Osteocyte (in vitro differentiated cells): ENCODE measurements at places on chromosomes 2 and 18.

GRCh38 chr2:68325056-68325455 is 5.3 kb upstream of the CNRIP1 start:
- DNase-seq, result no peak

GRCh38 chr2:19073522-19073921 is 284.9 kb downstream of the OSR1 start:
- no peak for DNase-seq

- no peak for DNase-seq
These were observed 270.8 kb downstream of the HDAC4 start for GRCh38 chr2:239130041-239130440.

DNA sequence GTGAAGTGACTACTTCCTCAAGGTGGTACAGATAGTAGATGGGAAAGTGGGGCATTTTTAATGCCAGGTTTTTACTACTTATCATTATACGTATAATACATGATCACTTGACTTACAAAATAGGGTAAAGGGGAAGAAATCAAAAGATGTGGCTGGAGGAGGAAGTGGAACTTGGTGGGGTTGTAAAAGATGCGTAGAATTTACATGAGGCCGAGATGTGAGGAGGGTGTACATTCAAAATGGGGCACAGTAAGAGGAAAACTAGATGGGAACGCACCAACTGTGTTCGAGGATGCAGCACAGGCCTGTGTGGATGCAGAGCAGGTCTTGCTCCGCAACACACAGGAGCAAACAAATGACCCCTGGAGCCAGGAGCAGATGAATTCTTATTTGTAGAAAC is 403.3 kb downstream of the TXNL1 start:
- no peak for DNase-seq

GRCh38 chr2:11417946-11418585 is 47.9 kb downstream of the E2F6 start:
- no peak for DNase-seq

DNA sequence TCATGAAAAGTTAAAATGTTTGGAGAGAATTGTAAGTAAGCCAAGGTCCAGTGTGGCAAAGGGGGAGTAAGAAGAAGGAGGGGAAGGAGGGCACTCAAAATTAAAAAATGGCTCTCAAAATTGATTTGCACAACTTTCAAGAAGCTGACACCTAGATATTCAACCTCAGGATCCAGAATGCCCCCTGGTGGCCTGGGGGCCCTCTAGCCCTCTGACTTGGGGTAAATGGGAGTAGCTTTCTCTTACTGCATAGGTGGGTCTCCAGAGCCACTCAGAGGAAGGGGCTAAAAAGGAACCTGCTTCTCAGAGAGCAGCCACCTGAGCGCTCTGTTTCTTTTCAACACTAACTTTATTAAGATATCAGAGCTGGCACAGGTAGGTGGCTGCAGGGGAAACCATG is 968.5 kb downstream of the BCL11A start:
- no peak for DNase-seq

DNA sequence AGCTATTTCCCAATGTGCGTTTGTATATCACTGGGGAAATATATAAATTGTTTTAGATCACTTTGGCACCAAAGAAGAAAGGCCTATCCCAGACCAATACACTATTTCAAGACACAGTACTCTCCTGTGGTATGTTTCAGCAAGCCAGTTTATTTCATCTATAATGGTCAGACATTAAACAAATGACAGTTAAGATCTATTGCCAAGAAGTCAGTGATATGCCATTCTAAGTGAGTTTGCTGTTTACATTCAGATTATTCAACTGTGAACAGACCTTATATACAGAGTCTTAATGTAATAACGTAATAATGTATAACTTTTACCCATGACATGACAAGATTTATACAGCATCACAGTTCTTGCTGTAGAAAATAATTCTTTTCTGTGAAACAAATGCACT is 352.7 kb downstream of the CDH7 start:
- no peak for DNase-seq

DNA sequence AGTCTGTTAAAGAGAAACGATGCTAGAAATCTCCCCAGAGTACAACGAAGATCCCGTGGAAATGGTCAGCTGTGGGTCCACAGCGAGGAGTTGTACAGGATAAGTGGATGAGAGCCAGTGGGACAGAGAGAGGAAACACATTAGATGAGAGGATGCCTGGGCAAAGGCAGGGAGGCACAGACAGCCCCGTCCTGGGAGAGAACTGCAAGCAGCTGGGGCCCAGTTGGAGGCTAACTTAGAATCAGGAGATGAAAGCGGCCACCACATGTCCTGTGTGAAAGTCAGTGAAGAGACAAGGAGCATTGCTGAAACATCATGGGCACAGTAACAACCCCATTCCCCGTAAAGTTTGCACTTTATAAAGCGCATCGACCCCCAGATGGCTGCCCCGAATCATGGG is 157.5 kb downstream of the RAPGEF4 start:
- no peak for DNase-seq

DNA sequence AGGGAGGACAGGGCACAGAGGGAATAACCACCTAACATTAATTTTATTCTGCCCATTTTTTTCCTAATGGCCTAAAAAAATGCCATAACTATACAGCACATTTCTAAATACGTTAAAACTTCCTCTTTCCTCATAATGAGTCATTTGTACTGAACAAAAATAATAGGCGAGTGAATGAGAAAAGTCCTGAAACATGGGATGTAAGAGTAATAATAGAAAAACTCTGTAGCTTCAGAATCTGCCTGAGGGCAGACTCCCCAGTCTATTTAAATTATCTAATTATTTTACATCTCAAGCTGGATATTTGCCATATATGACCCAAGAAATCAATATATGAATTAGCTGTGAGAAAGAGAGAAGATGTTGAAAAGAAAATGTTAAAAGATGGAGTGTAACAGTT is 285.1 kb downstream of the TMX3 start:
- DNase-seq, result no peak

DNA sequence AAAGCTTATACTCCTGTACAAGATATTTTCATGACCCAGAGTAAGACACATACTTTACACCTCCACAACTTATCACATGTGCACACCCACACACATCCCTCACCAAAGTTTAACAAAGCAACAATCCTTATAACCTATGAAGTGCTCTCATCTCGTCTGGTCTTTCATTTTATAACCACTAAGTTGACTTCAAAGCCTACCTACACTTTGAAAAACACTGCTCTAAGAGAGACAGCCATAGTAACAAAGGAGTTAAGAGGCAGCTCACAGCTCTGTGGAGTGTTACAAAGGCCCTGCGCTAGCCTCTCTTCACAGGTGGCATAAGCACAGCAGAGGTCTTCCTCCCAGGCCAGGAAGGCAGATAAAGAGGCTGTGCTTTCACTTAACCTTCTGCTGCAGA is 69.7 kb upstream of the TMEM200C start:
- no peak for DNase-seq

DNA sequence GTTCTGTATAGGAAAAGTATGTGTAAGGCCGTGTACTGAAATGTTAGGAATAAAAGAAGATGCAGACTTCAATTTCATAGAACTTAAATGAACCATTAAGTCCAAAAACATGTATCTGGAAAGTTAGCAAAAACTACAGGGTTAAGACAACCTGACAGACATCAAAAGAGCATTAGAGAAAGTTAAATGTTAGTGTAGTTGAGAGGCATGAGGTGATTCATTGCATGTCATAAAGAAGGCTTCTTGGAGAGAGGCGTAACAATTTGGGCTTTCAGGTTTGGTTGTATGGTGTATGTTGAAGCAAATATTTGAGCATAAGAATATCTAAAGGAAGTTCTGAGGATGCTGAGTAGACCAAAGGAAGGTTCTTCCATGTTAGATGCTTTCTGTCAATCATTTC is 6.3 kb downstream of the EPC2 start:
- no peak for DNase-seq

GRCh38 chr2:147683380-147683779 is 161.4 kb upstream of the ACVR2A start:
- DNase-seq, result no peak

DNA sequence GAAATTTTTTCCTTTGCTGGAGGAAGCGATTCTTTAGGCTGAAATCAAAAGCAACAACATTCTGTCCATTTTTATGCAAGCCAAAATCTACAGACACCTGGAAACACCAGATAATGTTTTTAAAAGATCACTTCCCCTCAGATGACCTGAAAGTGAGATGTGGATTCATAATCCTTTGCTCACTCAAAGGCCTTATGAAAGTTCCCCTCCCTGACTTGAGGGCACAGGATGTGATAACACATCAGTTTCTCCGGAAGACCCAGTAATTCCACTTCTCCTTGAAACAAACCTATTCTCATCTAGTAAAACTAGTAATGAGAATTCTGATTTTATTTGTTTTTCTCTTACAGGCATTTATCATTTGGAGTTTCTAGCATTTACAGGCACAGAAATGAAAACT is 218.3 kb upstream of the RND3 start:
- DNase-seq, result no peak

- peak; percentile 66 for DNase-seq
These were observed 40.7 kb downstream of the DCDC2C start for GRCh38 chr2:3743951-3744555.

DNA sequence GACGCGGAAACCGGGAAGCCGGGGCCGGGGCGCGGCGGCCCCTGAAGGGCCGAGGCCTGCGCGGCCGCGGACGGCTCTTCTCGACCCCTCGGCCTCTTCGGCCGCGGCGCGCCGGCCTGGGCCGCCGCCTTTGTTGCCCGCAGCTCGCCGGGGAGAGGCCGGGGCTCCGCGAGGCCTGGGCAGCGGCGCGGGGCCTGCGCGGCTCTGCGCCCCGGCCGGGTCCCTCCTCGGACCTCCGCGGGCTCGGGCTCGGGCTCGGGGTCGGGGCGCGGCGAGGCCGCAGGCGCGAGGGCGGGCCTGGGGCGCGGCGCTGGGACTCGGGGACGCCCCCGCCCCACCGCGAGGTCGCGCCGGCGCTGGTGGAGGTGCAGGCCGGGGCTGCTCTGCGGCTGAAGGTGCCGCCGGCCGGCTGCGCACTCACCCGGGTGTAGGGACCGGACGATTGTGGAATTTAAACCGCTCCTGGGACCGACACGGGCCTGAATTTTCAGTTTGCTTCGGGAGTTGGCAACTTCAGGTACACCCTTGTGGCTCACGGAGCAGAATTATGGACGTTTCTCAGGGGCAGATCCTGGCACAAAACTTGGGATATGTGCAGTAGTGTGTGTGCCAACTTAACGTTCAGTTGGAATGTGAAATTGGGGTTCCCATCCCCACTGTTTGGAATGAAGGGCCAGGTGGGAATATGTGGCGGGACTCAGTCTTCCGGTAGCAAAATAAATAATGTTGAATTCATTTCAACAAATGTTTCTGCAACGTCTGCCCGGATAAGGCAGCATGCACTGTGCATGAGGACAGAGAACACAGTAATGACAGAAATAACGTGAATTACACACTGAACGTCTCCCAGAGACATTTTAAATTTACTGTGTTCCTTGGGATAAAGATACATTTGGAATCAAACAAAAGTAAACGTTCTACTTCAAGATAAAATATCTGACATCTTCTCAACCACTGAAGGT is 787 bp downstream of the SOCS6 start:
- DNase-seq, result peak; percentile 88

DNA sequence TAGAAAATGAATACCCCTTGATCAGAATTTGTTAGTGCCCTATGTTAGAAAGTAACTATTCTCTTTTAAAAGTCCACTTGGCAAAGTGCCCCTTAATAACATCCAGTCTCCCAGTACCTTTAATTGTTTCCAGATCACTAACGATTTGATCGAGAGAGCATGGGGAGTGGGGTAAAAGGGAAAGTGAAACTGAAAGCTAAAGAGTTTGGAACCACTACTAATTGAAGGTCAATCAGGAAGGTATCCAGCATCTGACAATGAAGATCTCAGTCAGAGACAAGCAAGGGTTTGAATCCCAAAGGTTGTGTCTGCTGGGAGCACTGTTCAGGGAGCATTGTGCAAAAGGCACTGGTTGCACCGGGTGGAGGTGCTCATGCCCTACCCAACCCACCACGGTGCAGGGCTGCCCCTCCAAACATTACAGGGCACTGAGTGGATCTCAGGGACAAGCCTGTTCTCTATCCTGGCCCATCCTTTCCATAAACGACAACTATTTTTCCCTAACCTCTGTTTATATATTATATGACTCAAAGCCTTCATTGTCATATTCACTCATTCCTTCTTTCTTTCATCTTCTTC is 14.6 kb upstream of the RIT2 start:
- DNase-seq, result no peak

DNA sequence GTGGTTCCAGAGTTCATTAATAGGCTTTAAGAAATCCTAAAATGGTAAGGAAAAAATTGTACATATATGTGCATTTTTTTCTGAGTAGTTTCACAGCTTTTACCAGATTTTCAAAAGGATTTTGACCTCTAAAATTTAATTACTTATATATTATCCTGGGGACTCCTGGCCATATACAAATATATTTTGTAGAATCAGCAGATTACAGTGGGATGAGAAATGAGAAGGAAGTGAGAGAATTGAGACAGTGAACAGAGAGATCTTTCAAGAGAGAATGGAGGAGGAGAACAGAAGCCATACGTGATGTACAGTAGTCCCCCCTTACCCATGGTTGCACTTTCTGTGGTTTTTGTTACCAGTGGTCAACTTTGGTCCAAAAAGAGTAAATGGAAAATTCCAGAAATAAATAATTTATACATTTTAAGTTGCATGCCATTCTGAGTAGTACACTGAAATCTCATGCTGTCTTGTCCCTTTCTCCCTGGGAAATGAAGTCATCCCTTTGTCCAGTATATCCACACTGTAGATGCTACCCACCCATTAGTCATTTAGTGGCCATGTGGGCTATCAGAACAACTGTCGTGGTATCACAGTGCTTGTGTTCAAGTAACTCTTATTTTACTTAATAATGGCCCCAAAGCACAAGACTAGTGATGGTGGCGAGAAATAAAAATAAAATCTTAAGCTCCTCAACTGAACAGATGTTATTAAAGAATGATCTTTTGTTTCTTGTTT is 130.4 kb upstream of the MYO3B start:
- no peak for DNase-seq

- no peak for DNase-seq
These were observed 36.5 kb downstream of the CFAP36 start for GRCh38 chr2:55555977-55556376.

GRCh38 chr2:169007941-169008340 is 23.2 kb downstream of the ABCB11 start:
- no peak for DNase-seq

GRCh38 chr2:141554810-141555209 is 576.0 kb downstream of the LRP1B start:
- no peak for DNase-seq

GRCh38 chr18:11468617-11469016 is 140.8 kb upstream of the SLC35G4 start:
- no peak for DNase-seq

- DNase-seq, result no peak
These were observed 422.2 kb downstream of the SETBP1 start for GRCh38 chr18:45102863-45103262.

DNA sequence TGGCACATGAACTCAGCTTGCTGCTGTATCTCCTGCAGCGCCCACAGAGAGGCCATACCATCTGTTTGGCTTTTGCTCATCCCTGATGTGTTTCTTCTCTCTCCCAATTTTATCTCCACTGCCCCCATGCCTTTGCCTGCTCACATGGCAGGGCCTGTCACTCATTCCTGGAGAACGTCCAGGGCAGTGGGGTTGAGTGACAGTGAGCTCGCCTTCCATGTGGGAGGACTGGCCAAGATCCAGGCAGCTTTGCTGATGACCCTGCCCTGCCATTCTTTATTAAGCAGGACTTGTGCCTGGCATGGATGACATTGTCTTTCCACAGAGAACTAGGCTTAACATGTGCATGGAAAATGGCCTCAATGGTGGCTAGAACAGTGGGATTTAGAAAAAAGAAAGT is 230.5 kb upstream of the THSD7B start:
- DNase-seq, result no peak

- DNase-seq, result no peak
These were observed 515.1 kb downstream of the STK39 start for GRCh38 chr2:167732326-167732725.

- DNase-seq, result peak; percentile 80
These were observed 46.8 kb upstream of the BIN1 start for GRCh38 chr2:127153691-127154158.
